KG1 (cell line): ENCODE measurements at places on chromosomes 6 and 20.
A peak's percentile ranks its signal among the peaks of the same experiment; 100 is the strongest.

DNA sequence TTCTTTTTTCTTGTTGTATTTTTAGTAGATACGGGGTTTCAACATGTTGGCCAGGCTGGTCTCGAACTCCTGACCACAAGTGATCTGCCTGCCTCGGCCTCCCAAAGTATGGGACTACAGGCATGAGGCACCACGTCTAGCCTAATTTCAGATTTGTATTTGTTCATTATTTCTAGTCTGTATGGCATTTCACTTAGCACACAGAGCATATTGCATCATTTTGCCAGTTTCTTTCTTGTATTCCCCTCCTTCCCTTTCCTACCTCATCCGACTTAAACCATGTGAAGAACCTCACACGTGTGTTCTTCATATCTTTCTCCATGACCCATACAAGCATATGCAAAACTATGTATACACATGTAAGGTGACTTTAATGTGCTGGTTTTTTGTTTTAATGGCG, 470.0 kb downstream of the CBLN4 start:
- no peak for DNase-seq

DNA sequence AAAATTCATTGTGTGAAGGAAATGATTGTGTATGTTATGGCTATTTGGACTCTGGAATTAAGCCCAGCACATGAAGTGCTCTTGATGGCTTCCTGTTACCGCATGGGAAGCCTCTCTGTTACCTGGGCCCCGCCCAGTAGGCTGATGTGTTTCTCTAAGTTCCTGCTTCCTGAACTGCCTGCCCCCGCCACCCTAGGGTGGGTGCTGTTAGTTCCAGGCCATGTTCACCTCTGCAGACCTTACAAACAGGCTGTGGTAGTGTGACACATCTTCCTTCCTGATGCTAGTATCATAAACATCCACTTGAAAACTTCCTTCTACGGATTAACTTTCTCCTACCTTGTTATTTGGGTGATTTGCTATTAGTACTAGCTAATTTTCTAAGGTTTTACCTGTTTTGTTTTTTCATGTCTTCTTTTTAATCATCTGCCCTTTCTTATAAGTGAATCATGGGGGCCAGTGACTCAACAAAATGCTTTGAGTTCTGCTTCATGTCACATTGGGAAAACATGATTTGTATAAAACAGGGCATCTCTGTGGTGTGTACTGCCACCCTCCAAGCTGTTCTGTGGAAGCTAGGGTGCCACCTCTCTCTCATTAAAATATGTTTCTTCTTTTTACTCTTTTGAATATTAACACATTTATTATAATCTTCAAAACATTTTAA, 40.6 kb downstream of the SH3BGRL2 start:
- DNase-seq: peak; percentile 7

DNA sequence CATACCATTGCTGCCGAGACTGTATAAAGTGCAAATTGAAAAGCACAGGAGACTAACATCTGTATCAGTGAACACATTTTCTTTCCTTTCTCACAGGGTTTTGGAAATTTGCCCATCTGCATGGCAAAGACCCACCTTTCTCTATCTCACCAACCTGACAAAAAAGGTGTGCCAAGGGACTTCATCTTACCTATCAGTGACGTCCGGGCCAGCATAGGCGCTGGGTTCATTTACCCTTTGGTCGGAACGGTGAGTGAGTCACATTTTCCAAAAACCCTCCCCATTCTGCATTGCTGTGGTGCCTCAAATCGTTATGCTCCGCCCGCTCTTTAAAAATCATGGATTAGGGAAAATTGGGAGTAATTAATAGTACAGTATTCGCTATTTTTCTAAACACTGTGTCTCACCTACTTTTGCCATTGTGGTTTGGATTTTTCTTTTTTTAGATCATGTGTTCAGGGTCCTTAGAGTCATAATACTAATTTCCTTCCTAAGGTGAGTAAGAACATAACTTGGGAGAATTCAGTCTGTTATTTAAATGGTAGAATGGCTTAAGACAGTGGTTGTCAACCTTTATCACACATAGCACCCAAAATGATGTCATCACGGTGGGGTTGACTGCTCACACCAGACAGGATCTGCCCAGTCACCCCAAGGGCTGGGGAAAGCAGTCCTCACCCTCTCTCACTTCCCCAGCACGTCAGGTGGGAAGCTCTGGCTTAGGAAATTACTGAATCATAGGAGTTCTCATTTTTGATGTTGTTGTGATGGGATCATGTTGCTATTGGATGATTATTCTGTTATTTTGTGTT, 171.6 kb downstream of the MTHFD1L start:
- no peak for DNase-seq

- DNase-seq: no peak
Observed at GRCh38 chr6:24537771-24538385, 43.1 kb downstream of the ALDH5A1 start.

DNA sequence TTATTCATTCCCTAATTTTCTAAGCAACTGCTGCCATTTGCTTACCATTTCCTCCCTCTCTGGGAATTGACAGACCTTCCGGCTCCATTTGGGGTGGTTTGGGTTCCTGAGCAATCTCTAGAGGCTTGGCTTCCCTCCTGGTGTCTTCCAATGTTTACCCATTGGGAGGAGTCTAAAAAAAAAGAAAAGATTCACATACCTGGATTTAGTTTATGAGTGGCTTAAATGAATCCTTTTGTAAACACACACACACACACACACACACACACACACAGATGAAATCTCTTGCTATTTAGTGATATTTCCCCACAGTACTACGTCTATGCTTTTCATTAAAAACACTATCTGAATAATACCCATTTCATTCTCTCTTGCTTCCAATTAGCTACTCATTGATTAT, 48.3 kb upstream of the TRAF3IP2 start:
- DNase-seq: no peak

GRCh38 chr6:8329562-8329961, 105.8 kb downstream of the SLC35B3 start:
- DNase-seq: no peak

DNA sequence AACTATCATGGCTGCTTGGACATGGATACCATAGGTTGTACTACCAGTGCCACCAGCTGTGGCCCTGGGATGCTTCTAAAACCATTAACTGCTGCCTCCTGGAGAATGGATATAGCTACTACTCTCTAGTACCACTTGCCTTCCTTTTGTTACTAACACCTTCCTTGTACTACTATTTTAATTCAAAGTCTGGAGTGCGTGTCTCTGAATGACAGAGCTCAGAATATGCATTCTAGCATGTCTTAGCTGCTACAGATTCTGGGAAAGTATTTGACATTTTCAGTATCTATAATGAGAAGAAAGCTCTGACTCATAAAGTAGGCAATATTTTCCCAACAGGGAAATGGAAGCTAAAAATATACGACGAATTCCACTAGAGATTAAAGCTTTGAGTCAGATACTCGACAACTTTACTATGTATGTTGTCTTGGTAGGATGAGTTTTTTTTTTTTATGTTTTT, 112.3 kb downstream of the PFDN4 start:
- no peak for DNase-seq

GRCh38 chr6:147603392-147604081, 95.0 kb downstream of the SAMD5 start:
- DNase-seq: no peak

DNA sequence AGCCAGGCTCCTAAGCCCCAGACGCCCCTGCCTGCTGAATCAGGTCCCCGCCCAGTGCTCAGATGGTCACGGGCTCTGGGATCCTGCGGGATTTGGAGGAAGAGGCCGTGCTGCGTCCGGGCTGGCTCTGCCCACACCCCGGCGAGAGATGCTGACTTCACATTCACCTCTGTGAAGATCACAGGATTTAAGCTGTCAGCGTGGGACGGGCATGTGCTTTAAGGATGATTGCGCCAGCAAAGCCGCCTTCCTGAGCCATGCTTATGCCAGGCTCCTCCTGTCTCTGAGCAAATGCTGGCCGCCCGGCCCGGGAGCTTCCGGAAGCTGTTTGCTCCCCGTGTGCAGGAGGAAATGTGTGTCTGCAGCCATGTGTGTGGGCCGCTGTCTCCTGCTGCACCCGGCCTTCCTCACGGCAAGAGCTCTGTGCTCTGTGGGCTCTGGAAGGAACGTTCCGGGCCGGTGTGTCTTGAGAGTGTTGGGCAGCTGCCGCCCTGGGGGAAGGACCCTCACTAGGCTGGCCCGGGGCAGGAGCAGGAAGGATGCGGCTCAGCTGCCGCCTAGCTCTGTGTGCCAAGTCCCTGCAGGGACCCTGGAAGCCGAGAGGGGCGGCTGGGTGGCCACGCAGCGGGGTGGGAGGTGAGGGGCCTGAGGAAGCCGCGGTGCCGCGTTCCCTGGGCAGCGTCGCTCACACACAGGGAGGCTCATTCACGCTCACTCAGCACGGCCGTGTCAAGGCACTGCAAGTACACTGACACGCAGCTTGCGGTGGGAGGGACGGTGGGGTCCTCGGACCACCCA, 19.0 kb upstream of the BHLHE23 start:
- DNase-seq: no peak

- no peak for DNase-seq
Observed at GRCh38 chr6:168385858-168386735, 54.9 kb upstream of the SMOC2 start.

DNA sequence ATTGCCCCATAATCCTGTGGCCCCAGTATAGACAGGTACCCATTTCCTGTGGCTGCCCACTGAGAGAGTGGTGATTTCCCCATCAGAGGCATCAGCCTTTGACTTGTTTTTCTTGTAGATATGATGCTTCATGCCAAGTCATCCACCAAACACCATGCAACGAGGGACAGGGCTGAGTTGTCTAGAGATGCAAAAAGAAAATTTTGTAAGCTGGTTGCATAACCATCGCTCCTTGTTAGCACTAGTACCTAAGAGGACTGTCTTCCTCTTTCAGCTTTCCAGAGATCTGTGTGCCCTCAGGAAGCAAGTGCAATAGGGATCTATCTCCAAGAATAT, 166.8 kb downstream of the BCAS1 start:
- no peak for DNase-seq

DNA sequence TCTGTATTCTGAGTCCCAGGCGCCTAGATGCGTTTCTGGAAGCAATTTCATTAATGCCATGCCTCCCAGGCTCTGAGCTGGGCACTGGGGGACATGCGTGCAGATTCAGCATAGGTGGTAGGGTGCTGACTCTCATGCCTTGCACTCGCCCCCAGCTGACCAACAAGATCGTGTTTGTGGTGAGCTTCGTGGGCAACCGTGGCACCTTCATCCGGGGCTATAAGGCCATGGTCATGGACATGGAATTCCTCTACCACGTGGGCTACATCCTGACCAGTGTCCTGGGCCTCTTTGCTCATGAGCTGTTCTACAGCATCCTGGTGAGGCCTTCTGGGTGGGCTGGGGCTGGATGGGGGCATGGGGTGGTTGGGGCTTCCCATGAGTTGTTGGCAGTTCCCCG, 21.6 kb downstream of the UQCC2 start:
- DNase-seq: no peak

DNA sequence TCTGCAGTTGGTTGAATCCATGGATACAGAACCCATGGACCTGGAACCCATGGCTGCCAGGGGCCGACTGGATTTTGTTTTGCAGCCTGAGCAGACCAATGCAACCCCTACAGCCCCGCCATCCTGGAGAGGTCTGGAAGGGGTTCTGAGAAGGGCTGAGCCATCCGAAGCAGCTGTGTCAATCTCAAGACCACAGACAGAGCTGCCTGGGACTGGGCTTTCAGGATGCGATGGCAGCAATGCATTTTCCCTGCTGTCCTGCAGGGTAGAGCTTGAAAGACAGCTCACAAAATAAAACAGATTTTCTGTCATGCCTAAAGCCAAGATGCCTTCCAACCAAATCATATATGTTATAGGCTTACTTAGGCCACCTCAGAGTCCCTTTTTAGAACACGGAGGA, 125.8 kb upstream of the NXT1 start:
- no peak for DNase-seq

DNA sequence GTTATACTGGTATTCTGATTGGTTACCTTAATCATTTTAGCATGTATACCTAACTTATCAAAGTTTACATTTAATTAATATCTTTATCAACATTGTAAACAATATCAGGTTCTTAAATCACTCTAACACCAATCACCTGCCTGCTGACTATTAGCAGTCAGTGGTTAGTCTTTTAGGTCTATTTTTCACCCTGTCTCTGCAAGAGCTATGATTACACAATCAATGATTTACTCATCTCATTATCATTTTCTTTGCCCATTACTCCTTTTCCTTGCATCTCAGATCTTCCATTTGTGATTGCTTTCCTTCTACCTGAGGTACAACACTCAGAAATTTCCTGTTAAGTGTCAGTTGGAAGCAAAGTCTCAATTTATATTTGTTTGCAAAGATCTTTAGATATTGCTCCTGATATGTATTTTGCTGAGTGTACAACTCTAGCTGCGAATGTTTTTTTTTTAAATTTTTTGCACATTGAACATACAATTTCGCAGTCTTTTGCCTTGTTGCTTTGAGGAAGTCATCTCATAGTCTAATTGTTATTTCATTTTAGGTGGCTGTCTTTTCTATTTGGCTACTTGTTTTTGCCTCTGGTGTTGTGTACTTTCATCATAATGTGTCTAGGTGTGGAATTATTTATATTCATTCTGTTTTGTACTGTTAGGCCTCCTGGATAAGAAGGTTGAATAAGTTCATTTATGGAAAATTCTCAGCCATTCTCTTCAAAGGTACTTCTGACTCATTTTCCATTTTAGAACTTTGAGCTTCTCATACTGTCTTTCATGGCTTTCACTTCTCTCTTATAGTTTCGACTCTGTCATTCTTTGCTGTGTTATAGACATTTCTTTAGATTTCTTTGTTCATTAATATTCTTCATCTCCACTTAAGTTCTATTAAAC, 104.9 kb upstream of the CEP162 start:
- DNase-seq: no peak

- no peak for DNase-seq
Observed at GRCh38 chr6:159701413-159701999, 8.5 kb upstream of the SOD2 start.

- DNase-seq: no peak
Observed at GRCh38 chr6:13071550-13072345, 256.6 kb downstream of the TBC1D7 start.

- no peak for DNase-seq
Observed at GRCh38 chr20:46350201-46350985, 42.1 kb upstream of the CDH22 start.

DNA sequence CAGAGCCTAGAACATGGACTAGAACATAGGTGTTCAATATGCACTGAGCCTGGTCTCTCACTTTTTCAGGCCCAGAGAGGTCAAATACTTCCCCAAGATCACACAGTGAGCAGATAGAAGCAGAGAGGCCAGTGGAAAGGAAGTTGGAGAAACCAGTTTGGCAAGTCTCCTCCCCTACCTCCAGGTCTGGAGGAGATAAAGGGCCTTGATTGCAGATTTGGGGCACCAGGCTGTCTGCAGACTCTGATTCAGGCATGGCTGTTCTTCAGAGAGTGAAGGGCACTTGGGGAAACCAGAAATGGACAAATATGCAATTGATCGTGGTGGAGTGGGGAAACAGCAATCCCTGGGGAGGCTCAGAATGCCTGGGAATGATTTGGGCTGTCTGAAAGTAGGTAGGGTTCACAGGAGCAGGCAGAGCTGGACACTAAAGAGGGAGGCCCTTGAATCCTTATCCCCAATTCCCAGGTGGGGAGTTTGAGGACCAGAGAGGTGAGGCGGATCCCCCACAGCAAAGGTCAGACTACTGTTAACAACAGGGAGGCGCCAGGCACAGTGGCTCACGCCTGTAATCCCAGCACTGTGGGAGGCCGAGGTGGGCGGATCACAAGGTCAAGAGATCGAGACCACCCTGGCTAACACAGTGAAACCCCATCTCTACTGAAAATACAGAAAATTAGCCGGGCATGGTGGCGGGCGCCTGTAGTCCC, 2.3 kb downstream of the PEDS1 start:
- DNase-seq: no peak
